Non-pigmented ciliary epithelial cell (primary cell): ENCODE measurements at places on chromosomes 7 and 10.

DNA sequence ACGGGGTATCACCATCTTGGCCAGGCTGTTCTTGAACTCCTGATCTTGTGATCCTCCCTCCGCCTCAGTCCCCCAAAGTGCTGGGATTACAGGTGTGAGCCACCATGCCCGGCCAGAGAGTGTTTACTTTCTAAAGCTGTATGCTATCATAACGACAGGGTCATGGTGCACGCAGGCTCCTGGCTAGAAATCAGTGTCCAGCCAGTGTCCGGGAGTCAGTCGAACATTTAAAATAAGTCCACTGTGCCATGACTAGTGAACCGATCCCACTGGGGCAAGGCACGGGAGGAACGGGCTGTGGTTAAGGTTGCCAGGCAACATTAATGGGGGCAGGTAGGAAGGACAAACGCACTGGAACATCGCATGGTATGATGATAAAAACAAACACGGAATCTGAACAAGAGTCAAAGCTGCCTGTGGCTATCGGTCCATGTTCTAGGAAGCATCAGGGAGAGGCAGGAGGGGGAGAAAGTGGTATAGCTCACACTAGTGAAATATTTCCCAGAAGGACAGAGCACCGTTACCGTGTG, 89.0 kb upstream of the SEPHS1 start:
- DNase-seq: no peak

- DNase-seq: peak; percentile 42
Observed at GRCh38 chr10:117946525-117947070, 100.1 kb downstream of the RAB11FIP2 start.

GRCh38 chr7:66043681-66044497, 31.7 kb upstream of the ASL start:
- DNase-seq: no peak

- DNase-seq: no peak
Observed at GRCh38 chr10:110162741-110163145, 44.7 kb upstream of the MXI1 start.

- DNase-seq: no peak
Observed at GRCh38 chr10:114885443-114885842, 52.6 kb upstream of the TRUB1 start.

GRCh38 chr7:44965937-44966730, 12.7 kb downstream of the MYO1G start:
- DNase-seq: no peak

DNA sequence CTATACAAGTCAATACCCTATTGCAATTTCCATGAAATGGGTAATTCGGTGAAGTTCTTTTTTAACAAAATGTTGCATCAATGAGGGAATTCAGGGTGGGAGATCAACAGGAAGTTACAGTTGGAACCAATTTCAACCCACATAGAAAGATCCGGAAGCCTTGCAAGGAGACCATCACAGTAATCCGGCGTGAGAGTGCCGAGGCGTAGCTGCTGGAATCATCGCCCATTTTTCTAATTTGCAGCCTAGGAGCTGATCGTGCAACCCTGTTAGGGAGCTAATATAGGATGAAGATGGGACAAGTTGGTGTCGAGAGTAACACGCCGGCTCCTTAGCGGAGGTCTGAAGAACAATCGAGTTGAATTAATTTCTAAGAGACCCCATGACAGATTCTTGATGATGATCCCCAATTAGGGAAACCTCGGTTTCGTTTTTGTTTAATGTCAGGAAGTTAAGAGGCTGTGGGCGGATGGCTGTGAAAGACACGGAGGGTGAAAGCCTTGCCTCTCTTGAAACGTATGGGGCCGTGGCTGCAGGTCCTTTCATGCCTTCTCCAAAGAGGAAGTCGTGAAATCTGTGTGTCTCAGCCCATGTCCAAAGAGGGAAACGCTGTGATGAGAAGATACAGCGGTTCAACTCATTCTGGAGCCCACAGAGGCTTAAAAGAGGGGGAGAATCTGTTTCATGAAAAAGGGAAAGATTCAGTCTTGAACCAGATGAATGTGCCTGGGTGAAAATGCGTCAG, 51.2 kb upstream of the CARD11 start:
- DNase-seq: no peak

- no peak for DNase-seq
Observed at GRCh38 chr10:125441151-125441550, 241.8 kb downstream of the TEX36 start.

DNA sequence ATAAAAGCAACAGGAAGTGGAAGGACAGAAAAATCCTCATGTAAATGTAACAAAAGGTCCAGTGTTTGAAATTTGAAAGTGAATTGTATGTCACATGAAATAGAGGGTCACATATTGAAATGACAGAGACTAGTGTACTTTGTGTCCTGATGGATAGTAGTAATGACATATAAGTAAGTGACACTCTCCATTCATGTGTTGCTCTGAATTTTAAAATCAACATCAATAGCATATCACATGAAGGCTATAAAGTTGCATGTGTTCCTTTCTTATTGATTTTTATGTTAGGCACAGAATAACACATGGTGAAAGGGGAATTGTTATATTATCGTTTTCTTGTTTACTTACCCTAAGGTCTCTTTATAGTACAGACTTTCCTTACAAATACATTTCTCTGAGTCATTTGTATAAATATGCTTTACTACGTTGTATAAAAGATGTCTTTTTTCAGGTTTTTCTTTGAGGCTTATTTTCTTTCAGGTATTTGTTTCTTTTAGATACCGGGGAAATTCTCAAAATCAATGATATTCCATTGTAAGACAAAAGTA, 104.6 kb upstream of the CACNA2D1 start:
- no peak for DNase-seq

- no peak for DNase-seq
Observed at GRCh38 chr10:38027986-38028385, 17.5 kb downstream of the ZNF33A start.

DNA sequence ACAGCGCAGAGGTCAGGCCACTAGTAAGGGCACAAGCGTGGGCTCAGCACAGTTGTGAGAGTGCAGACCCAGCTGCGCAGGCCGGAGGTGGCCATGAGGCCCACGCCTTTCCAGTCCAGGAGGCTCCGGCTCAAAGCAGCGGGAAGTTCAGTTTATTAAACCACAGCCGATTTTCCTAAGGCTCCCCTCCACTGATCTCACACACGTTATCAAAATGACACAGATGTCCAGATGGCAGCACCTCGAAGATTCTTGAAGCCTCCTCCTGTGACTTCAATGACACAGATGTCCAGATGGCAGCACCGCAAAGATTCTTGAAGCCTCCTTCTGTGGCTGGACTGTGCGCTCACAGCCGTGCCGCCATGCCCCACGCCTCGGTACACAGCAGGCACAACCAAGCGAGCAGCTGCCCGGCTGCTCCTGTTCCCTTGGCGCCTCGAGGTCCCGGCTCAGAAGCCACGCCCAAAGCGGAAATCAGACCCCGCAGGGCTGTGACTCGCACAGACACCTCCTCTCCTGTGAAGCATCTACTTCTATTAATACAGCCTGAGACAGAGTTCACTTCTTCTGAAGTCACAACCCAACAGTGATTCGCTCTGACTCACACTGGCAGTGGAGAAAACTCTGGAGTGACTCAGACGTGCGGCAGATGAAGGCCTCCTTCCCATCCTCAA, 122.7 kb downstream of the MAD1L1 start:
- peak; percentile 75 for DNase-seq

GRCh38 chr10:82319074-82319473, 444.1 kb downstream of the NRG3 start:
- DNase-seq: no peak

DNA sequence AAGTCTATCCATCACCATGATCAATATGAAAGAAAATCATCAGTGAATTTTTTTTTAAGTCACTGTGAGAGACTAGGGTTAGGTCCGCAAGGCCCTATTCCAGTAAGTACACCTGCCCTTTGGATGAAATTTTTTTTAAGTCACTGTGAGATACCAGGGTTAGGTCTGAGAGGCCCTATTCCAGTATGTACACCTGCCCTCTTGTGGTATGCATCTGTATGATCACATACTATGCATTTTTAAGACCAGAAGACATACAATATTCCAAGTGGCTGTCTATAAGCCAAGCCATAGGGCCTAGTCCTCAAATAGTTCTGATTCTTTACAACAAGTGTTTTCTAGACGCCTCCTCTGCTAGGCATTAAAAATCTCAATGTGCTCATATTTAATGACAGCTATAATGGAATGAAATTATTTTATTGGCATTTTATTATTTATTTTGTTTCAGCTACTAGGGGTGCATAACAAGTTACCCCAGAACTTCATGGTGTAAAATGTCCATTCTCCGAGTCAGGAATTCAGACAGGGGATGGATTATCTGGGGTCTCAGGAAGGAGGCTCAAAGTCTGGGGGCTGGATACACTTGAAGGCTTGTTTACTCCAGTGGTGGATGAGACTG, 53.1 kb downstream of the TEX36 start:
- DNase-seq: no peak

DNA sequence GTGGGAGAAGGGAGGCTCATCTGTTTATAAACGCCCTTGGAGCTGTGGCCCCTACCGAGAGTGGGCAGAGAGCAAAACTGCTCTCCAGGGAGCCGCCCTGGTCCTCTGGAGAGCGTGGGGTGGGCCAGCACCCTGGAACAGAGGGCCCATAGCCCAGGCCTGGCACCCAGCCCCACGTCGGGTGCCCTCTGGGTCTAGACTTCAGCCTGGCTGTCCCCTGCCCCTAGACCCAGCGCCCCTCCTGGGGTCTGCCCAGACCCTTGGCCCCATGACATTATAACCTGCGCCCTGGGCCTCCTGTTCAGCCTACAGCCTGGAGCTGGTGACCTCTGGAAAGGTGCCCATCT, 24.7 kb downstream of the GET4 start:
- DNase-seq: no peak

GRCh38 chr7:50469181-50469580, 19.0 kb upstream of the FIGNL1 start:
- no peak for DNase-seq

DNA sequence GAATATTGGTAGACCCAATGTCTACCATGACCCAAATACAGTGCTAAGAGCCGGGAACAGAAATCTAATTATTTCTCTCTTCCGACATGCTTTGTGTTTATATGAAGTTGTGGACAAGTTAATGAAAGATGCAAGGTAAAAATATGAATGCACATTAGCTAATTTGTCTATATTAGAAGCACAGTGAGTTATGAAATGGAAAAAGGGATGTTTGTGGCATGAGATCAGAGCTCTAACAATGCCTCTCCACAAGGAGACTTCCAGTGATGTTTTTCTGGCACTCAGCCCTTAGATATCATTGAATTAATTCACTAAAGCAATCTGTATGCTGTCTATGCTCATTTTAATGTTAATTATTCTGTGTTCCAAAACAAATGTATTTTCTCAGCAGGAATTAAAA, 897.2 kb downstream of the CNTNAP2 start:
- peak; percentile 35 for DNase-seq
